Amniotic epithelial cell (primary cell): ENCODE measurements at places on chromosomes 13 and 19.

DNA sequence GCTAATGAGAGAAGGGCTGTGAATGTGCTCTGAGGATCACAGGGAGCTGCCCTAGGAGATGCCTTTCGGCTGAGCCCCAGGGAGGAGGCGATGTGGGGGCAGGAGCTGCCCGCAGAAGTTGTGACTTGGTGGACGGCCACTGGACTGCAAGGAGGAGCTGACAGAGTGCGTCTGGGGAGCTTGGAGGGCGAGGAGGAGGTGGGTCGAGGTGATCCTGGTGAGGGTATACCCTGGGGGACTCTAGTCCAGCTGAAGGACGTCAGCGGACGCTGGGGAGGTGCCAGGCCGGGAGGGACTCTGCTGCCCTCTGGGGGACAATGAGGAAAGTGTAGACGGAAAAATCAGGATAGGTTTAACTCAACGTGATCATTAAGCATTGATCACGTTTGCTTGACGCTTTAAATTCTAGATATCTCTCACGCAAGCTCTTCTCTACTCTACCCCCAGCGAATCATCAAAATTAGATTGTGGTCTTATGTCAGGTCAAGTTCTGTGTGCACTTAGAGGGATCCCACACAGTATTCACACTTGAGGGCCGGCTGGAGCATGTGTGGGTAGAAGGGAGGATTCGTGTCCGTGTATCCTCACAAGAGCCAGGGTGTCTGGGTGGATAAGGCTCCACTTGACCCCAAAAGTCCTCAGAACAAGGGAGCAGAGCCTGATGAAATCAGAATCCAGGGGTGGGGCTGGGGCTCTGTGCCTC, 3.3 kb upstream of the CEACAM7 start:
- no peak for DNase-seq

DNA sequence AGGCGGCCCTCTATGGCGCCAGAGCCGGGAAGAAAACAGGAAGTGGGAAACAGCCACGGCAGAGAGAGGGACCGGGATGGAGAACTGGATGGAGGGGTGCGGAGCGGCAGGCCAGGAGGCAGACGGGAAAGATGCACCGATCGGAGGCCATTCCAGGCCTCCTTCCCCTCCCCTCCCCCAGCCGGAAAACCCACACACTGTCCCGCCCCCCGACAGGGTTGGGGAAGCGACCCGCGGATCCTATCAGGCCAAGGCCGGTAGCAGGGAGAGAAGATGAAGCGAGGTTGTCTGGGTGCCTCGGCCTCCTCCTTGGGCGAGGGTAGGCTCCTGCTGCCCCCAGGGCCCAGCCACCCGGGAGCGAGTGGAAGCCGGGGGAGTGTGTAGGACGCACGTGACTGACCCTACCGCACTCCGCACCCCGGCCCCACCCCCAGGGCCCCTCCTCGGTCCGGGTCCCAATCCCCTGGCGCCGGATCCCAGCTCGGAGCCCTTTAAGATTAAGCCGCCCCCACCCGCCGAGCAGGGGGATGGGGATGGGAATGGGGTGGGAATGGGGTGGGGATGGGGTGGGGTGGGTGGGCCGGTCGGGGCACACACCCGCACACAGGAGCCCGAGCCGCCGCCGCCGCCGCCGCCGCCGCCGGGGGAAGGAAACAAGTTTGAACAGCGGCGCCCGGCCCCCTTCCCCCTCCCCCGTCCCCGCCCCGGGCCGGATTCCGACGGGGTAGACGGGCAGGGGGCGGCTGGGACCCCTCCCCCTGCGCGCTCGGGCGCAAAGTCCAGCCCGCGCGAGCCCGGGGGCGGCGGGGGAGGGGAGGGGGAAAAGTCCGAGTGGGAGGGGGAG, 1.5 kb downstream of the ERF start:
- DNase-seq, result peak; percentile 44

- peak; percentile 72 for DNase-seq
These were observed 6.4 kb upstream of the ERCC5 start for GRCh38 chr13:102839462-102839861.

- DNase-seq, result no peak
These were observed 27.4 kb downstream of the GRIK5 start for GRCh38 chr19:42042455-42043170.

GRCh38 chr19:44808463-44809371, at the start of gene BCAM:
Gene BCAM (plus strand): TSS chr19:44809103. CDS start chr19:44809125, 22 bp downstream.
- DNase-seq, result peak; percentile 55

DNA sequence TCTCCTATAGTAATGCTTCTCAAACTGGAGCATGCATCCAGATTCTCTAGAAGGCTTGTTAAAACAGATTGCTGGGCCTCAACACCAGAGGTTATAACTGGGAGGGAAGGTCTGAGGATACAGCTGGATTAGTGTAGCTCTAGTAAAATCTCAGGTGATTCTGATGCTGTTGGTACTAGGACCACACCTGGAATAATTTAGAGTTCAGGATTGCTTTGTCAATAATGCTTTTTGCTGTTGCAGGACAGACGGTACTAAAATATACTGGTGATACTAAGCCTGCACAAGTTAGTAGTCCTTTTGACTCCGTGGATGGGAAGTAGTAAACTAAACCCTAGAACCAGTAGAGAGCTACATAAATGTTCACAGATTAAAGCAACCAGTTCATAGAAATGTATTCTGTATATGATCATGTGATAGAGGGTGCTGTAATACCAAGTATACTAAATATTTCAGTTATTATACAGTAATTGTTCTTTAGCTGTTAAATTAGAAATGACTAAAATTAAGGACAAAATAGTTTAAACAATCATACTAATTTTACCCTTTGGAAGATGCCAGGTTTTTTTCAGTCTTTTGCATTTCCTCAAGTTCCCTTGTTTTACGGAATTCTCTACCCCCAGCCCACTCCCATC, 258.2 kb upstream of the STARD13 start:
- DNase-seq, result peak; percentile 7

DNA sequence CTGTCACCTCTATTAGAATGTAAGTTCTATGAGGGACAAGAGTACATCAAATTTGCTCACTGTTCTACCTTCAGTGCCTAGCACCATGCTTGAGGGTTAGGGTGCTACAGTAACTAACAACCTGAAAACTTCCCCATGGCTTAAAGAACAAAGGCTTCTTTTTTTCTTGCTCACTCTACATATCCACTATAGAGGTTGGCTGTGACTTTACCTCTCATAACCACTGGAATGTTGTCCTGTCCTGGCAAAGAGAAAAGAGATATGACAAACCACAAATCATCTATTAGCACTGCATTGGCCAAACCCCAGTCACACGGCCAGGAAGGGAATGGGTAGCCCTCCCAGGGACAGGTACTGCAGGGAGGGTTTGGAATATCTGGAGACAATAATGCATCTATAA, 23.2 kb upstream of the ACOD1 start:
- DNase-seq, result no peak

DNA sequence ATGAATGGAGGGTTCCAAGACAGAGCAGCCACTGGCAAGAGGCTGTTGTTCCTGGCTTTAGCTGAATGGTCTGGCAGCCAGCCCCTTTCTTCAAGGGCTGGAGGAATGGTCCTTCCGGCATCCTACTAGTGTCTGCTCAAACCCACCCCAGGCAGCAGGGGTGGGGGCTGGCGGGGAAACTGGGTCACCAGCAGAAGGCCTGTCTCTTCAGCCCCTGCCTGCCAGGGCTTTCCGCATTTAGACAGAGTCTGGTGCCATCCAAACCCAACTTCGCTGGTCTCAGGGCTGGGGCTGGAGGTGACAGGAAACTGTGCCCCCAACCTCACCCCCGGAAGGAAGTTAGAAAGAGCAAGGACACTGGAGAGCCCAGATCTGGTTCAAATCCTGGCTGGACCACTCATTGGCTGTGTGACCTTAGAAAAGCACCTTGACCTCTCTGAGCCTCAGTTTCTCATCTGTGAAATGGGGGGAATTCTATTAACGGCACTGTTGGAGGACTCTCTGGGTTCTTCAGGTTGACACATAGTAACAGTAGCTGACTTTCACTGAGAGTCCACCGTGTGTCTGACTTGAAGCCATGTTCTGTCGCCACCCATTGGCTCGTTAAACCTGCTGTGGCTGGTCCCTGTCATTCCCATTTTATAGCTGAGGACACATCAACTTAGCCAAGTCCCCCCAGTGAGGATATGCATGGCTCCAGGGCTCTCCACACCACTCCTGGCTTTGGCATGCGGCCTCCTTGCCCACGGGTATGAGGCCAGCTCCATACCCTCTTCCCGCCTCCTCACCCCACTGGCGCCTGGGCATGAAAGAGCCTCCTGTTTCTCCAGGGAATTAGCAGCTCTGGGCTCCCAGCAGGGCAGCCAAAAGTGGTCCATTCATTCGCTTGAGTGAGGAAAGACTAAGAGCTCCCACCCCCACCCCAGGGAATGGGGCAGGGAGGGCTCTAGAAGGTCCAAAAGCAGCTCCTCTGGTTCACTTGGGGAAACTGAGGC, 2.5 kb upstream of the NR2C2AP start:
- DNase-seq, result no peak

- DNase-seq, result peak; percentile 98
These were observed 115.5 kb downstream of the FGF14 start for GRCh38 chr13:102286326-102286725.

GRCh38 chr13:99246100-99246499, 12.1 kb downstream of the GPR18 start:
- DNase-seq, result no peak

GRCh38 chr13:98972627-98973026, 5.2 kb downstream of the DOCK9 start:
- peak; percentile 56 for DNase-seq

- DNase-seq, result no peak
These were observed 344.1 kb upstream of the TSHZ3 start for GRCh38 chr19:31693131-31693932.
